Stimulated activated CD4-positive, alpha-beta T cell treated with anti-CD3 and anti-CD28 coated beads, Interleukin-4, amount 100 ng/mL, for 48 hours (primary cell): ENCODE measurements at places on chromosomes 1 and 21.

DNA sequence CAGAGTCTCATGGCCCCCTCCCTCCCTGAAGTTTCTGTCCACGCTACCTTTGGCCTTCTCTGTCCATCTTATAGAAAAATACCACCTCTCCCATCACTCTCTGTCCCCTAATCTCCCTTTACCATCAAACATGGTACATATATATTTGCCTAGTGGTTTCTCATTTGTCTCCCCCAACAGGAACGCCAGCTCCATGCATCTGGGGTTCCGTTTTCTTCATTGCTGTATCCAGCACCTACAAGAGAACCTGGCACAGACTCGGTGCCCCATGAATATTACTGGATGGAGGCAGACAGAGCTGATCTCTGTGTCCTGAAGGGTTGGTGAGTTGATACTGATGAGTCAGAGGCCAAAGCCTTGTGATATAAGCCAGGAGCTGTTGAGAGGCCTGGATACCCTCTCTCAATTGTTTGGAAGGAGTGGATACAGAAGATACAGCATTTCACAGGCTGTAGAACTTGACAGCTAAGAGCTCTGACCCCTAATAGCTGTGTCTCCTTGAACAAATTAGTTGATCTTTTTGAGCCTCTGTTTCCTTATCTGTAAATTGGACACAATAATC, 21.9 kb downstream of the HEYL start:
- DNase-seq, result no peak

DNA sequence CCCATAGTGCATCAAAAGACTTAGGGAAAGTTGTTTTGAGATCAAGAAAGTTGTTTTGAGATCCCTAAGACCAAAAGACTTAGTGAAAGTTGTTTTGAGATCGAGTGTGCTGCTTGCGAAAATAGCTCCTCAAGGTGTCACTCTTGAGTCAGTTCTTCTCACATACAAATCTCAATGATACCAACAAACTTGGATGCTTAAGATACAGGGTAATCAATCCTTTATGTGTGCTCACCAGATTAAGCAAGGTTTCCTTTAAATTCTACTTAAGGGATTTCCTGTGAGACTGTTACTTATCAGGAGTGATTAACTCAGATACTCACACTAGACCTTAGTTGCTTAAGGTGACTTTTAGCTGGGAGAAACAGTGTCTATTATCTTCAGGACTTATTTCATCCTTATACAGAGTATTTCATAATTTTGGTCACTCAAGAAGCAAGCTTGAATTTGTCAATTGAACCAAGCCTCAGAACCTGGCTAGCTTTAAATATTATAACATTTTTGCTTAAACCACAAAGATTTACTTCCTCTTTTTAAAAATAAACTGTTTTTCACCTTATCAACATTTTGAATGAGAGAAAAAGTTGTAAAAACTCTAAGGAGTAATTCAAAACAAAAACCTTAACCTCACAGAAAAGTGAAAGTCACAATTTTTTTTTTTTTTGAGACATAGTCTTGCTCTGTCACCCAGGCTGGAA, 8.0 kb upstream of the RLF start:
- DNase-seq, result no peak

- DNase-seq, result no peak
Measured at GRCh38 chr1:61865646-61866220, 123.5 kb downstream of the PATJ start.

GRCh38 chr1:216055004-216055403, 368.2 kb downstream of the USH2A start:
- DNase-seq, result no peak

GRCh38 chr1:231931846-231932454, 305.4 kb downstream of the DISC1 start:
- DNase-seq, result peak; percentile 56

DNA sequence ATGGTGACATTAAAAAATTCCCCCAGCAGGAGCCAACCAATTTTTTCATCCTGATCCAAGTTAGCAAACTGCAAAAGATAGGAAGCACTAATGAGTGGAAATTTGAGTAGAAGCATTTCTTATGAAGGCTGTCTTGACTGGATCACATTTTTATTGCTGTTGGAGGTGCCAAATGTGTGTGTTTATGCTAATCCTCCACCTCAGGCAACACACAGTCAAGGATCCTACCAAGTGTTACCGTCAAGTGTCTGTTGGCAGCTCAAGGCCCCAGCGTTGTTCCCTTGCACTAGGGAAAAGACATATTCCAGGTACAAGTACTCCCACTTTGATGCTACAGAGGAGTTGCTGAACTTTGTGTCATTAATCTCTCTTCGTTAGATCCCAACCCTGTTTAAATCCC, 18.3 kb downstream of the METTL18 start:
- no peak for DNase-seq

GRCh38 chr1:36137226-36137625, 12.1 kb downstream of the TRAPPC3 start:
- no peak for DNase-seq

DNA sequence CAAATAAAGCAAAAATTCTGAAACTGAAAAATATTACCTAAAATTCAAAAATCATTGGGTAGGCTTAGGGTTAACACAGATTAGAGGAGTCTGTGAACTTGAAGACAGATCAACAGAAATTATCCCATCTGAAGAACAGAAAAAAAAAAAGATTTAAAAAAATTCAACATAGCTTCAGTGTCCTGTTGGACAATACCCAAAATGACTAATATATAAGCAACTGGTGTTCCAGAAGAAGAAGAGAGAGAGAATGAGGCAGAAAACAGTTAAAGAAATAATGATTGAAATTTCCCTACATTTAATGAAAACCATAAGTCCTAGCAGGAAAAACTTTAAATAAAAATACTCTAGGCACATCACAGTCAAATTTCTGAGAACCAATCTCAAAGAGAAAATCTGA, 31.5 kb downstream of the TMCO1 start:
- no peak for DNase-seq

- DNase-seq, result no peak
Measured at GRCh38 chr1:182485861-182486260, 35.9 kb downstream of the RGSL1 start.

GRCh38 chr1:3155926-3156220, 86.9 kb downstream of the PRDM16 start:
- DNase-seq, result no peak

DNA sequence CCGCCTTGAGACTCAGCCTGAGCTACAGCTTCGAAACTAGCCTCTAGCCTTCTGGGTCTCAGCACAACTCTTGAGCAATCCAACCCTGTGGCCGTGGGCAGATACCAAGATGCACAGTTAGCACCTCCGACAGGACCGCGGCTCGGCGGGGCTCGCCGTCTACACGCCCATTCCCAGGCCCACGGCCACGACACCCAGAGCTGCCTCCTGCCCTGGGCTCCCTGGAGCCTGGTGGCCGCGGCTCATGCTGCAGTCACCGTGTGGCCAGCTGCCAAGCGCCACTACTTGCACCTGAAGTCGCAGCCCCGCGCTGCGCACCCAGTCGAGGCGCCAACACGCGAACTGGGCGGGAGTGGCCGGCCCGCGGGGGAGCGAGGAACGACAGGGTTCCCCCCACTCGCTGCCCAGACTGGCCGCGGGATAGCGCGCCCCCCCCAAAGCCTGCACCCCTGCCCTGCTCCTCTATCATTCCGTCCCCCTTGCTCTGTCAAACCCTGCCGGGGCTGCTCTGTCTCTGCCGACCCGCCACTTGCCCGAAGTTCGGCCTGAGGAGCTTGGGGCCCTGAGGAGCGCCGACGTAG, 729 bp upstream of the CDCA8 start:
- DNase-seq, result peak; percentile 22

DNA sequence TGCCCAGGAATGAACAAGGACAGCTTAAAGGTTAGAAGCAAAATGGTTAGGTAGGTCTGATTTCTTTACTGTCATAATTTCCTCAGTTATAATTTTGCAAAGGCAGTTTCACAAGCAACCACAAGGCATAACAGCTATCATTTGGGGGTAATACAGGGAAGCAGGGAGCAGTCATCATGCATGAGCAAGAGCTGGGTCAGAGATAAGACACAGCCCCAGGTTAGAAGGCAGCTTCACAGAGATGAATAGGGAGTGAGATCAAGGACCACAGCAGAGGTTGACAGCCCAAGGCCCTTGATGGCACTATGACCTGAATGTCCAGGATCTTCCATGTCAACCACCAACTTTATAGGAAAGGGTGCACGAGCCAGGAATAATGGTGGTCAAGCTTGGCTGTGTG, 9.0 kb upstream of the CSRP1 start:
- no peak for DNase-seq

DNA sequence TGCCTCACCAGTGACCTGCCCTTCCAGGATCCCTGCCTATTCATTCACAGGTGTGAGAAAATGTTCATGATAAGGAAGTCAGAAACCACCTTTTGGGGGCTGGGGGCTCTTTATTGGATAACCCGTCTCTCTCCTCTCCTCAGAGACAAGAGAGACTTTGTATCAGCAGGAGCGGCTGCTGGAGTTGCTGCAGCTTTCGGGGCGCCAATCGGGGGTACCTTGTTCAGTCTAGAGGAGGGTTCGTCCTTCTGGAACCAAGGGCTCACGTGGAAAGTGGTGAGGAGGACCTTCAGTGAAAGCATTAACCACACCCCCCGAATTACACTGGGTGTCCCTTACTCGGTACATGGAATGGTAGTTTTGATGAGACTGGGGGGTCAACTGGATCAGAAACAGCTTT, 20.6 kb downstream of the NPPA start:
- no peak for DNase-seq

DNA sequence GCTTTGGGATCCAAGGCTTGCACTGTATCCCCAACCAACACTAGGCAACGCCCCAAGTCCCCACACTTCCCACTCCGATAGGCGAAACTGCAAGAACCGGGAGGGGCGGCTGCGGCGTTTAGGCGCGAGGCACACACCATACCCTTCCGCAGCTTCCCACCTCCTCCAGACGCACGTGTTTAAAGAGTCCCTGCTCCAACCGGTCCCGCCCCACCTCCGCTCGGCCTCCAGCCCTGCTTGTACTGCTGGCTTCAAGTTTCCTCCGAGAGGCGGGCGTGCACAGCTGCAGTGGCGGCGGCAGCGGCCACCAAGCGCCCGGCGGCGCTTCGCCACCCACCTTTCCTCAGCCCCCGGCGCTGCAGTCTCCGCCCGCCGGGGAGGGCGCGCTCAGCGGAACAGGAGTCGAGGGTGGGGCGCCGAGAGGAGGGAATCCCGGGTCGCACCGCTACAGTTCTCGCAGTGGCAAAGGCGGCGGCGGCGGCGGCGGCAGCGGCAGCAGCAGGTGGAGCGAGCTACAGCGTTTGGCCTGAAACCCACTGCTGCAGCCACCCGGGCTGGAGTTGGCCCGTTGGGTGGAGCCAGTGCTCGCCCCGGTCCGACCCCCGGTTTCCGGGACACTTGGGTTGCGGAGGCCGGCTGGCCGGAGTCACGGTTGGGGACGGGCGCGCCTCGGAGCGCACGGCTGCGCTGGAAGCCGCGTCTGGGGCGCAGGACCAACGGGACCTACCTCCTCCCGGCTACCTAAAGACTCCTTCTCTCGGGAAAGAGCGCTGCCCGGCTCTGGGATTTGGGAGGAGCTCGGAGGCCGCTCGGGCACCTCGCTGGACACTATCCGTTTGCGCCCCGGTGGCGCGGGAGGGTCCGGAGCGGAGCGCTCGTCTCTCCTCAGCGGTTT, at the start of gene CNIH3:
Gene CNIH3, plus strand, starts transcription at position 457 of the 895 bp plus-strand sequence. CDS start 858 bp downstream, outside the sequence.
- DNase-seq, result no peak

GRCh38 chr1:241918879-241919278, 38.7 kb upstream of the BECN2 start:
- no peak for DNase-seq

DNA sequence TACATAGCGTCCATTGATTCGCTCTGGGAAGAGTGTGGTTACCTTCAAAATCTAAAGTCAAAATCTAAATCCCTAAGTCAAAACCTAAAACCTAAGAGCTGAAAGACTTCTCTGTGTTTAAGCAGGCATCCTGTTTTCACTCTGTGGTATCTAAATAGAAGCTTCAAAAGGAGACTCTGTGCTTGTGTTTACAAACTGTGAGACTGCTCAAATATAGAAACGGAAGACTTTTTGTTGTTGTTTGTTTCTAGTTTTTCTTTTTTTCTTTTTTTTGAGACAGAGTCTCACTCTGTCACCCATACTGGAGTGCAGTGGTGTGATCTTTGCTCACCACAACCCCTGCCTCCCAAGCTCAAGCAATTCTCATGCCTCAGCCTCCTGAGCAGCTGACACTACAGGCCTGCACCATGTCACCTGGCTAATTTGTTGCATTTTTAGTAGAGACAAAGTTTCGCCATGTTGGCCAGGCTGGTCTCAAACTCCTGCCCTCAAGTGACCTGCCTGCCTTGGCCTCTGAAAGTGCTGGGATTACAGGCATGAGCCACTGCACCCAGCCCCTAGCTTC, 425.9 kb downstream of the SMYD3 start:
- no peak for DNase-seq

DNA sequence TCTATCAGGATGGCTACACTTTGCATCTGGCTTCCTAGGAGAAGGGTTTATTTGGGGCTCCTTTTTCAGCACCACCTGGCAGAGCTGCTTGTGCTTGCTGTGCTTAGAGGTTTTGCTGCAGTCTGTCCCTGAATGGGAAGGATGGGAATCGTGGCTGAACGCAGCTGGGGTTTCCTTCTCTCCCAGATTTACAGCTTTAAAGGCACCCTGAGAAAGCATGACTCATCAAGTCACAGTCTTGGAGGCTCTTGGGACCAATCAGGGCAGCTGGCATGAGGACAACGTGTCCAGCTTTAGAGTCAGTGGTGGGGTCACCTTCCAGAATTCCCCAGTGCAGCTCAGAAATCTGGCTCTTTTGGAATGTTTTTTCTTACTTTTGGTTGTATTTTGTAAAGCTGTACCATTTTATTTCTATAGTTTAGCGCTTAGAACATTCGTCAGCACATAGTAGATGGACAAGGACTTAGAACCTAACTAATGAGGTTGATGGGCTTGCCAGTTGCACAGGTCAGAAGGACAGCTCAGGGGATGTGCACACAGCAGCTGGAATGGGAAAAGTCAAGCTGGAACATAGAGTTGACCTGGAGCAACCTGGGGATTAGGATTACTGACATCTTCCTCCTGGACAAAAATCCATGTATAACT, 222.6 kb downstream of the PRDM2 start:
- no peak for DNase-seq

- no peak for DNase-seq
Measured at GRCh38 chr1:223394242-223394641, 1.0 kb downstream of the CCDC185 start.

GRCh38 chr1:97412737-97413136, 508.1 kb downstream of the DPYD start:
- no peak for DNase-seq

GRCh38 chr1:152110365-152110859, 4.8 kb downstream of the TCHH start:
- no peak for DNase-seq

- no peak for DNase-seq
Measured at GRCh38 chr1:15730423-15730822, 5.6 kb upstream of the SLC25A34 start.

GRCh38 chr1:156284112-156284511, at the start of gene TMEM79:
TSS of gene TMEM79 (plus strand) at chr1:156284325. CDS start at chr1:156285227, 902 bp downstream.
- no peak for DNase-seq

- DNase-seq, result no peak
Measured at GRCh38 chr1:150005606-150006005, 4.9 kb downstream of the OTUD7B start.

DNA sequence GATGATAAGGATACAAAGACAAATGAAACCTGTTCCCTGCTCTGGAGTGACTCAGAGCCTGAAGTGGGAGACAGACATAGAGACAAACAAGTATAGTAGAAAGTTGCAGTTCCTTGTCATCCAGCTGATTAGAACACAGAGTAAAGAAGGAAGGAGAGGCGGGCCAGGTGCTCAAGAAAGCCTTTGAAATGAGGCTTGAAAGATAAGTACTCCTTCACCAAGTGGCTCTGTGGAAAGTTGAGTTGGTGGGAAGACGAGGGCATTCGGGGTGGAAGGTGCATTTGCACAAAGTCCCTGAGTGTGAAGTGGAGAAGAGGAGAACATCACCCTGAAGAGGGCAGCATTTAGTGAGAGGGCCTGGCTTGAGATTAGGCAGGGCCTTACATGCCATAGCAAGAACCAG, 17.0 kb downstream of the MARK1 start:
- DNase-seq, result no peak
